ENCODE measurements at places on chromosomes 12 and 14. TPM values are rescaled to one million over a fixed set of nuclear protein-coding genes. Genes with fewer than 3 reads are reported as not detected.

GRCh38 chr14:93106541-93107156 is 9.1 kb downstream of the ITPK1 start:
- no peak for DNase-seq
- no peak overlapping the region for H3K27ac ChIP-seq
- no peaks in the 10 kb centered on the region for H3K4me1 ChIP-seq
- H3K27me3 ChIP-seq, result no peaks in the 10 kb centered on the region

- peaks cover 49% of the 10 kb centered on the region for H3K27me3 ChIP-seq
- no peaks in the 10 kb centered on the region for H3K36me3 ChIP-seq
- H3K27ac ChIP-seq, result no peak overlapping the region
- DNase-seq, result no peak
These were observed 364.8 kb downstream of the SNAPC1 start for GRCh38 chr14:62126879-62127478.

GRCh38 chr12:100720016-100720654 is 74.4 kb upstream of the ANO4 start:
- no peak overlapping the region for H3K4me3 ChIP-seq
- peaks cover 60% of the 10 kb centered on the region for H3K27me3 ChIP-seq
- no peak overlapping the region for H3K27ac ChIP-seq

- H3K27ac ChIP-seq, result no peak overlapping the region
- no peak for DNase-seq
- H3K4me1 ChIP-seq, result peaks cover 3% of the 10 kb centered on the region
- H3K36me3 ChIP-seq, result peaks cover 49% of the 10 kb centered on the region
- no peaks in the 10 kb centered on the region for H3K27me3 ChIP-seq
These were observed 93.9 kb downstream of the RPAP3 start for GRCh38 chr12:47611906-47612305.

- H3K27me3 ChIP-seq, result peaks cover 5% of the 10 kb centered on the region
- no peak overlapping the region for H3K4me3 ChIP-seq
- H3K27ac ChIP-seq, result no peak overlapping the region
- no peaks in the 10 kb centered on the region for H3K36me3 ChIP-seq
- H3K4me1 ChIP-seq, result peaks cover 10% of the 10 kb centered on the region
These were observed 62.0 kb upstream of the SCN8A start for GRCh38 chr12:51528852-51529650.

RNU4-1 gene
- 5,368 TPM for total RNA-seq

Measured in mesothelial cell of epicardium (in vitro differentiated cells).